ENCODE measurements at places on chromosomes 4 and X.
A peak's percentile ranks its signal among the peaks of the same experiment; 100 is the strongest.

- DNase-seq = no peak
These were observed 56.1 kb downstream of the TRIML2 start for GRCh38 chr4:188053302-188053701.

DNA sequence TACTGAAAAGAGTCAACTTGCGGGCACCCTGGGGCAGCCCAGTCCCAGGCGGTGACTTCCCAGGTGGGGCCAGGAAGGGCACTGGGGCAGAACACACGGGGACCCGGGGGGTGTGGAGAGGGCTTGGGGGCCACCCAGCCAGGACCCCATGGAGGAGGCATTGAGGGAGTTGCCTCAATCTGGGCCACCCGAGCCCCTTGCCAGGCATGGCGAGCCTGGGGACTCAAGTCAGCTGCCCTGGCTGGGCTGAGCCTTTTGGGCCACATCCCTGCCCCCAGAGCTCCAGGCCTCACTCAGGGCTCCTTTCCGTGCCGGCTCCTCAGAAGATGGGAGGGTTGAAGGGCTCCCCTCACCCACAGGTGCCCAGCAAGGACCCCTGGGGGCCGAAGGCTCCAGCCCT lies 6.6 kb upstream of the CPLX1 start:
- no peak for DNase-seq

GRCh38 chr4:56742080-56742871 lies 61.2 kb upstream of the HOPX start:
- peak; percentile 39 for DNase-seq

DNA sequence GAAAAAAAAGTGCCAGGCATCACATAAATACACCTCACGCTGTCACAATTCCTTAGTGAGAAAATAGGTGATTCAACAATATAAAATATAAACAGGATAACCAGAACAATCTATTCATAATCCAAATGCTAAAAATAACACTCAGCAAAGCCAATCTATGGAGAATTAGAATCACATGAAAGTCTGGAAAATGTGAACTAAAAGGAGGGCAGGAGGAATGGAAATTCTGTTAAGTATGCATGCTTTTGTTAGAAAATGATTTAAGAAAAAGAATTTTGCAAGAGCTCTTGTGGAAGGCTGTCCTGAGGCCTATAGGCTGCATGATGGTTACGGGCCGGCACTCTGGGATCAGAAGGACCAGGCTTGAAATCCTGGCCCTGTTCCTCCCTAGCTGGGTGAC lies 70.6 kb upstream of the PROM1 start:
- DNase-seq = no peak

DNA sequence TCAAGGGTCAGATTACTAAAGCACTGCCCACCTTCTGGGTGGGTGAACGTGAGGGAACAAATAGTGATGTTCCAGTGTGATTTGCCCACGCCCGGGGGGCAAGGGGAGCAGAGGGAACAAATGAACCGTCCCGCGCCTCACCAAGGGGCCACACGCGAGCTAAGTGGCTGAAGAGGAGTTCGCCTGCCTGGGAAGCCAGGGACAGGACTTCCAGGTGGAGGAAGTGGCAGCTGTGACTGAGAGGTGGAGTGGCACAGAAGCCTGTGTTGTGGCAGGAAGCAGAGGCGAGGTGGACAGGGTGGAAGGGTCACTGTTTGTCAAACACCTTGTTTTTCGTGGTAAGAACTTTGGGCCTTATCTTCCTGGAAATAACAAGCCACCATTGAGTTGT lies 9.0 kb upstream of the SORBS2 start:
- DNase-seq = no peak

DNA sequence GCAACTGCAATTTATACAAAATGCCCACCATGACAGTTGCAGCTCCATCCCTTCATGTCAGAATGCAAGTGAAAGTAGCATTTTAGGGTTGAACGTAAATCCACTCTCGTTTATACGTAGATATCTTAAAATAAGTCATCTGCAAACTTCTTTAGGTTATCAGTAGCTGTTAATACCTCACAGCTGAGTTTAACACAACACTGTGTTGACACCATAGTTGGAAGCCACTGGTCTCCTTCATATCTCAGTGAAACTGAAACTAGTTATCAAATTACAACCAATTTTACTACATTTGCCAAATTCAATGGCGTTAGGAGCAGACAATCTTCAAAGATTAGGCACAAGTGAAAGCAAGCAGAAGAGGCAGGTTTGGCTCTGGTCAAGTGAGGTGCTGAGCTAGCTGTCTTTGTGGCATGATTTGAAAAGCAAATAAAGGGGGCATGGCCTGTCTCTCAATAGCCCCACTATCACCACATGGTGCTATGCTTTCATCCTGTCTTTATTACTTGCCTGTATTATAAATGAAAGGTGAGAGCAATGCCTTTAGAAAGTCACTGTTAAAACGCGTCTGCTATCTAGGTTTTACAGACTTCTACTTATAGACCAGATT lies 12.3 kb downstream of the PPP3CA start:
- peak; percentile 52 for DNase-seq
